HCEC 1CT (cell line): ENCODE measurements at places on chromosomes 12 and 14.

GRCh38 chr12:28780096-28780495 lies 369.0 kb upstream of the FAR2 start:
- DNase-seq: peak; percentile 91

DNA sequence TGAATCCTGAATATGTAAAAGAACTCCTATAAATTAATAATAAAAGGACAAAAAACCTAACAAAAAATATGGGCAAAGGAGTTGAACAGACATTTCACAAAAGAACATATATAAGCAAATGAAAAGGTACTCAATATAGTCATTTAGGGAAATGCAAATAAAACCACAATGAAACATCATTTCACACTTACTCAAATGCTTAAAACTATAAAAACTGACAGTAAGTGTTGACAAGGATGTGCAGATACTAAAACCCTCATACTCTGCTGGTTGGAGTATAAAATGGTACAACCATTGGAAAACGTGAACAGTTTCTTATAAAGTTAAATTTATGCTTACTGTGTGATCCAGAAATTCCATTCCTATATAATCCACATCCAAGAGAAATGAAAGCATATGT lies 247.1 kb downstream of the GXYLT1 start:
- DNase-seq: no peak

GRCh38 chr14:89469210-89470198 lies 52.5 kb upstream of the FOXN3 start:
- DNase-seq: no peak

DNA sequence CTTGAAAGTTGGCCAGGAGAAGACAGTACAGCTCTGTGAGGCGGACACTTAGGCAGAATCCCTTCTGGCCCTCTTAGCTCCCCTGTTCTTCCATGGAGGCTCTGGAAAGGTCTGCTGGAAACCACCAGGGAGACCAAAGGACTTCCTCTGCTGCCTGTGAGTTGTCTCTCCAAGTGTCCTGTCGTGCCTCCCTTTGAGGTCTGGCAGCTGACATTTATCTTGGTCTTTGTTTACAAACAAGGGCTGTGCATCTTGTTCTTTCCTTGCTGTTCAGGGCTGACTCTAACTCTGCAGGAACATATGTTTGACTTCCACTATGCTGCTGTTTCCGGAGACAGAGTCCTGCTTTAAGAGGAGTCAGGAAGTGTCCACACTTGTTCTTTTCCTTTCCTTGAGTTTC lies 159.9 kb upstream of the FRMD6 start:
- DNase-seq: no peak

GRCh38 chr12:34121360-34121759 lies 99.1 kb downstream of the ALG10 start:
- no peak for DNase-seq

- DNase-seq: no peak
Observed at GRCh38 chr12:89234324-89235114, 117.8 kb downstream of the DUSP6 start.
